Stimulated activated naive B cell treated with anti-CD40 and anti-IgM and Interleukin-4, amounts not matched to agents 10 μg/mL and 1 μg/mL and 100 μg/mL, for 72 hours (primary cell): ENCODE measurements at places on chromosomes 6 and 20.

DNA sequence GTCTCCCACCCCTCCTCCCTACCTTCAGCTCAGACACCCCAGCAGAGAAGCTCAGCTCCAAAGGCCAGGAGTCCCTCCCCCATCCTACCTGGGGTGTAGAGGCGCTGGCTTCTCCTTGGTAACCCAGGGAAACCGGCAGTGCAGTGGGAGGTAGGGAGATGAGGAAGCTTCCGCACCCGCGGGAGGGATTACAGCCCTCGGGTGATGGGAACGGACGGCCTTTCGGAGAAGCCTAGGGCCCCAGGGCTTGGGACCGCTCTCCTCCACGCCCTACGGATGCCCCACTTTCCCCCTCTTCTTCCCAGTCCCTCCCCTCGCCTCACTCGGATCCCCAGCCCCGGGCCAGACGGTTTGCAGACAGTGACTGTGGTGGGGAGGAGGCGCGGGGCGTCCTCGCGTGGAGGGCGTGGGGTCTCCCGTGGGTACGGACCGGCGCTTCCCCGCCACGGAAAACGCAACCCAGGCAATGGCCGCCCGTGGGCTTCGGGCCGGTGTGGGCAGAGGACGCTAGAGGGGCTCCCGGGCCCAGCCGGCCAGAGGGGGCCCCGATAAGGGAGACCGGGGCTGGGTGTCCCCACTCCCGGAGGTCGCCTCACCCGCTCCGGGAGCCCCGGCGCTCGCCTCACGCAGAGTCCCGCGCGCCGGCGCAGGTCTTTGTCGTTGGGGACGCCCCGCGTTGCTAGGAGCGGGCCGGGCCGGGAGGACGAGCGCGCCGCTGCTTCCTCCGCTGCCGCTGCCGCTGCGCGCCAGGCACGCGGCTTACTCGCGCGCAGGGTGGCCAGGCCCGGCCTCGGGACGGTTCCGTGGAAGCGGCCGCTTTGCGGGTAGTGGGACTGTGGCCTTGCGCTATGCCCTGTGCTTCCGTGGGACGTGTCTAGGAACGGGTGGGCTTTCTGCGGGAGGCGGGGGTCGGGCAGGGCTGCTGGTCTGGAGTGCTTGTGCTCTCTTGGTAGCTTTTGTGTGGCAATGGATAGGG lies 15.8 kb downstream of the AARS2 start:
- DNase-seq, result peak; percentile 13

GRCh38 chr6:134510142-134510541 lies 192.2 kb upstream of the SGK1 start:
- DNase-seq, result no peak

GRCh38 chr6:82408952-82409431 lies 45.4 kb downstream of the TPBG start:
- DNase-seq, result no peak

- peak; percentile 7 for DNase-seq
Observed at GRCh38 chr6:155079985-155080452, 84.9 kb downstream of the TIAM2 start.

DNA sequence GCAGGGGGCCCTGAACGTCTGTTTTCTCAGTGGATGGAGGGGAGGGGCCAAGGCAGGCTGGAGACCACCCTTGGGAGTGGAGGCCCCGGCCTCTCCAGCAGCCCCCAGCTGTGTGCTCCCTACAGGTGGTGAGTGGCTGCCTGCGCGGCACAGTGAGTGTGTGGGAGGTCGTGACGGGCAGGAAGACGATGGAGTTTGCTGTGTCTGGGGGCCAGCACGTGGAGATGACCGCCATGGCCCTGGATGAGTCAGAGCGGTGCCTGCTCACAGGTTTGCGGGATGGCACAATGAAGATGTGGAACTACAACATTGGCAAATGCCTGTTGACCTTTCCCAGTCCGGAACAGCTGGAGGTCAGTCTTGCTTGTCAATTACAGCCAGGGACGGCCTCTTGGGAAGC lies 52.6 kb downstream of the EFCAB8 start:
- DNase-seq, result no peak

DNA sequence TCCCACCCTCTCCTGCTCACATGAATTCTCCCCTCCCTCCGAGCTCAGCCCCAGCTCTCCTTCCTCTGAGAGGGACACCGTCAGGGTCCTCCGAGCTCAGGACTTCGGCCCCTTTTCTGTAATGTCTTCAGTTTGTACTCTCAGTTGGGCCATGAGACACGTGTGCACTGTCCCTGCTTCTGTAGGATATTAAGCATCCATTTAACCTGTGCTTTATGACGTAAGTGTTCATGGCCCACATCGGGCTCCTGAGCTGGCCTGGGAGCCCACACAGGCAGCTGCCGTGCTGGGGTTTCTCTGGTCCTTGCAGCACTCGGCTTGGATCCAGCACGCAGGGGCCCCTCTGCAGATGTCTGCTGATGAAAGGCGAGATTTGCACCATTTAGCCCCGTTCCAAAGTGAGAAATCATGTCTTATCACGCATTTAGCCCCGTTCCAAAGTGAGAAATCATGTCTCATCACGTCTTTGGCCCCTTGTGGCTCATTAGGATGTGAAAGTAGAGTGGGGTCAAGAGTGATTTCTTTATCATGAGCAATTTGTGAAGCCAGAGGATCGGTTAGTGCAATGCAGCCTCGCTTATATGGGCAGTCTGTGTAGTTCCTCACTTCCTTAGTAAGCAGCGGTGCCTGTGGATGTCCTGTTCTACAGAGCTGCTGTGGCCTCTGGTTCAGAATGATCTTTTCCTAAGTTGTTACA lies 25.3 kb downstream of the DUSP22 start:
- no peak for DNase-seq

- DNase-seq, result no peak
Observed at GRCh38 chr6:81787313-81788068, 35.0 kb upstream of the TENT5A start.

- peak; percentile 65 for DNase-seq
Observed at GRCh38 chr20:46132705-46133120, 14.6 kb downstream of the CD40 start.

DNA sequence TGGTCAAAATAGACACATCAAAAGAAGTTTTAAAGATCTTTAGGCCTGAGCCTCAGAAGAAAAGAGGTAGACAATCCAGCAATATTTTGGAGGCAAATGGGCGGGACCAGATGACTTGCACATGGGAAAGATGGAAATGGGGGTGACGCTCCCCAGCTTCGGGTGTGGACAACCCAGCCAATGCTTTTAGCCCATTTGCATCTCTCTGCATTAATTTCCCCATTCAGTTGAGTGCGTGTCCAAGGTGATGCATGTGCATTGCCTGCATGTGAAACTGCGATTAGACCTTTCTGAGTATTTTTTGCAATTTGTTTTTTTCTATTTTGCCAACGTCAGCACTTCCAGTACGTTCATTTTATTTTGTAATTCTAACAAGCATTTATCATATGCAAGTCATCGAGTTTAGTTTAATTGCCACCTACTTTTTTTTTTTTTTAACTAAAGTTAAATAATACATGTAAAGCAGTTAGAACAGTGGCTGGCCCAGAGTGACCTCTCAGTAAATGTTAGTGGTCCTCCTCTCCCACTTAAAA lies 24.2 kb downstream of the PDRG1 start:
- DNase-seq, result no peak

GRCh38 chr6:132612449-132613108 lies 11.5 kb downstream of the TAAR2 start:
- DNase-seq, result no peak

DNA sequence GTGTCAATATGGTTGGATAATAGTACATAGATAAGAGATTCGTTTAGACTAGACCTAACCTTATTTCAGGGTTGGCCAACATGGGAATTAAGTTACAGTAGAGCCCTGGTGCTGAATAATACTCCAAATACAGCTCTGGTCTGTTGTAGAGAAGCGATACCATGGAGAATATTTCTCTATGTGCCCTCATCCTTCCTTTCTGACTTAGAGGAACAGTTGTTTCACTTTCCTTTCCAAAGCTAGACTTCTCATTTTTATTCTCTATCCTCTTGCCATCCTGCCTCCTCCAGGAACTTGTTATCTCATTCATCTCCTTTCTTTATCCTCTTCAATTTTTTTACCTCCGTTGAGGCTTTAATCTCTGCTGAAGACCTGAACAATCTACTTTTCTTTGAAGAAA lies 68.9 kb downstream of the EDN1 start:
- DNase-seq, result no peak

GRCh38 chr6:140385679-140386078 lies 1011.2 kb upstream of the CITED2 start:
- no peak for DNase-seq

DNA sequence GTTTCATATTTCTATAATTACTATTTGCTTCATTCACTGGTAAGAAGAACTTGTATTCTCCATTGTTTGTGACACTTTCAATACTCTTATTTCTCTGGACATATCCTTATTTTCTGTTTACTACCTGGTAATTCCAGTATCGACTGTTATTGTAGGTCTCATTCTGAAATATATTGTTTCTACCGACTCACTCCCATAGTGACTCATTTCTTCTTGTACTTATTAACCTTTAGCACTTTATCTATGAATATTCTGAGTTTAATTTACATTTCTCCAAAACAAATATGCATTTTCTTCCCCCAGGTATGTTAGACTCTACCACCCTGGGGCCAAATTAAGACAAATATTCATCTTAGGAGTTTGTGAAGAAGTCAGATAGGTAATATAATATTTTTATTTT lies 164.5 kb upstream of the BTBD3 start:
- no peak for DNase-seq

GRCh38 chr6:126764671-126765070 lies 353.8 kb upstream of the RSPO3 start:
- no peak for DNase-seq

GRCh38 chr20:19893356-19893755 lies 123.8 kb upstream of the NAA20 start:
- no peak for DNase-seq

- no peak for DNase-seq
Observed at GRCh38 chr20:20856306-20856705, 143.9 kb upstream of the RALGAPA2 start.

DNA sequence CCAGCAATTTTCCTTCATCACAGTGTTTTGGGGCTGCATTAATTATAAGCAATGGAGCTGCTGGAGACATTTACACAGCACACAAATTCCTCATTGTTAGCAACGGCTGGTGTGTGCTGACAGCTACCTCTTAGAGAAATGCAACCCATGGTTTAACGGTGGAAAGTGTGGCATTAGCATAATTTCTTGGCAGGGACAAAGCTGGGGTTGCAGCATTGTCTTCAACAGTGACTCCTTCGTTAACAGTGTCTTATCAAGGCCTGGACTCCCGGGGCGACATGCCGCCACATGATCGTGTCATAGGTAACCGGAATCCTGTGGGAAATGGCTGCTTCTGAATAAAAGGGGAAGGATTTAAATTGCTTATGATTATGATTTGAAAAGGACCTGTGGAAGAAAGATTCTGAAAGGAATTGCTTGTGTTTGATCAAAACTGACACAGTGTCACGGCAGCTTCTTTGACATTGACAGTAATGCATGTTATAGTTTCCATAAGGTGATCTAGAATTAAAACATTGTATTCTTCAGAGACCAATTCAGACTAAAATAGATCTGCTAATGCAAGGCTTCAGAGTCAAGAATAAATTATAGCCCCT lies 128.0 kb downstream of the UST start:
- DNase-seq, result no peak

DNA sequence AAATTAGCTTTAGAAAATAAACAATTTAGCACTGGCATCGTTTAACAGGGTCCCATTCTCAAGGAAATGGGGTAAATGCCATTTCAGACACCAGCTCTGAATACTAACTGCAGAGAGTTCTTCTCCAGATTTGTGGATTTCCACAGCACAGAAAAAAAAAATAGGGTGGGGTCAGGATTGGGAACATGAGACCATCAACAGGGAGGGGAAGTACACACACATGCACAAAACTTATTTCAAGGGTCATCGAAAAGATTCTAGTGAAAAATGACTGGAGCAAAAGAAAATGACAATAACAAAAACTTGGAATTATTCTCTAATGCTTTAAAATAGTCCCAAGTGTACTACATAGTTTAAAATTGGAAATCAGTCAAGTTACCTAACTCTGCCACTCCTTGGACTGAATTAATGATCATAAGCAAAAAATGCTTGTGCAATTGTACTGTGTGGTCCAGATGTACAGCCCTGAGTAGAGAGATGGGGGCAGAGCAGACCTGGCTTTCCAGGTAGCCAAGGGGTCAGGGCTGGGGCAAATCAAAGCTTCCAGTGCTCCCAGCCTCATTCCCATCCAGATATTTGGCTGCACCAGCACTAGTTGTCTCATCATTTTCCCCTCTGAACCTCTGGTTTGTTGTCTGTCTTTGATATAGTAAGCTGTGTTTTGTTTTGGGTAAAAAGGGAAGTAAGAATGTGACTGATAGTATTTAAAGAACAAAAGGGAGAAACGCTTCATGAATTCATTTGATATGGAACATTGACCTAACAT lies 152.4 kb downstream of the SOBP start:
- DNase-seq, result no peak

DNA sequence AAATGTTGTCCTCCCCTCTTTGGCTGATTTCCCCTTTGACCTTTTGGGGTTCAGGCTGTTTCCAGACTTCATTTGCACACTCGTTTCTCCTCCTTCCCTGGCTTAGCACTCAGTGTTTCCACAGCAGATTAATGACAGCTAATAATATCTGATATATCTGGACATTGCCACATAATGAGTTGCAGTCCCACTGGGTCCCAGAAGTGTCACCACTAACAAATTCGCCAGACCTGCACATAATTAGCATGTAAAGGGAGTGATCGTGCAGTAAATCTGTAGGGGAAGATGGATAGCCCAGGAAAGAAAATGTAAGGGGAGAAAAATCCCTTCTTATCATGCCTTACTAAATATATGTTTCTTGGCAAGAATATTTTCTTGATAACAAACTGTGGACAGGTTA lies 922.1 kb downstream of the TFAP2A start:
- DNase-seq, result no peak

DNA sequence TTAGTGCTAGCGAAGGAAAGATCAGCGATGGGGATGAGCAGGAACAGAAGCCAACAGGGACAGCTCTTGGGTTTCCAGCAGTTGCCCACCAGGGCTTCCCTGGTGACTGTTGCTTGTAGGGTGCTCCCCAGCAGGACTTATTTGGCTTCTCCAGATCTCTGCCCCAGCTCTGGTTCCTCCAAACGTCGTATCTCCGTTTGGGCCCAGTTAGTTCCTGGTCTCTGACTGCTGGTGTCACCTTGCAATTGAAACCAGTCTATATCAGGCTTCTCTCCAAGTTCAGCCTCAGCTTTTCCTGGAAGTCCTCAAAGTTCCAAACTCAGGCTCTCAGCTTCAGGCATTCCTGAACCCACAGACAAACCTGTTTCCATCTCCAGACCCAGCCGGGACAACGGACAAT lies 70.8 kb upstream of the NXT1 start:
- no peak for DNase-seq

DNA sequence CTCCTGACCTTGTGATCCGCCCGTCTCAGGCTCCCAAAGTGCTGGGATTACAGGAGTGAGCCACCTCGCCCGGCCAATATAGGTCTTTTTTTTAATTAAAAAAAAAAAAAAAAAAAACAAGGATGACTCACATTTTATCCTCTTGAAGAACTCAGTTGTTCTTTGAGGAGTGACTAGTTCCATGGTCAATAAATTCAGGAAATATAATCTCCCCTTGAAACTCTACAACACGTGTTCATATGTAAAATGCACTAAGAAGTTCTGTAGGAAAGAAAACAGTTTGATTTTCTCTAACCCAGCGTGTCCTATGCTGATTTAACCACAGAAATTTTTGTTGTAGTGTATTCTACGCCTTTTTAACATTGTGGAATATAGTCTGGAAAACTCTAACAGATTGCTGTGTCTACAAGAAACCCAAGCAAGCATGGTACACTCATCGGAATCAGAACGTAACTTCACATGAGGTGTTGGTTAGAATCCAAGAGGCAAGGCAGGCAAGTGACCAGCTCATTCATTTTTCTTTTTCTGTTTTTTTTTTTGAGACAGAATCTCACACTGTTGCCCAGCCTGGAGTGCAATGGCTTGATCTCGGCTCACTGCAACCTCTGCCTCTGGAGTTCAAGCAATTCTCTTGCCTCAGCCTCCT lies 79.0 kb upstream of the ZNF217 start:
- DNase-seq, result no peak
